ENCODE measurements at places on chromosomes 2 and 18.
A peak's percentile ranks its signal among the peaks of the same experiment; 100 is the strongest.

GRCh38 chr2:234913208-234913626, 38.6 kb upstream of the SH3BP4 start:
- no peak for DNase-seq

DNA sequence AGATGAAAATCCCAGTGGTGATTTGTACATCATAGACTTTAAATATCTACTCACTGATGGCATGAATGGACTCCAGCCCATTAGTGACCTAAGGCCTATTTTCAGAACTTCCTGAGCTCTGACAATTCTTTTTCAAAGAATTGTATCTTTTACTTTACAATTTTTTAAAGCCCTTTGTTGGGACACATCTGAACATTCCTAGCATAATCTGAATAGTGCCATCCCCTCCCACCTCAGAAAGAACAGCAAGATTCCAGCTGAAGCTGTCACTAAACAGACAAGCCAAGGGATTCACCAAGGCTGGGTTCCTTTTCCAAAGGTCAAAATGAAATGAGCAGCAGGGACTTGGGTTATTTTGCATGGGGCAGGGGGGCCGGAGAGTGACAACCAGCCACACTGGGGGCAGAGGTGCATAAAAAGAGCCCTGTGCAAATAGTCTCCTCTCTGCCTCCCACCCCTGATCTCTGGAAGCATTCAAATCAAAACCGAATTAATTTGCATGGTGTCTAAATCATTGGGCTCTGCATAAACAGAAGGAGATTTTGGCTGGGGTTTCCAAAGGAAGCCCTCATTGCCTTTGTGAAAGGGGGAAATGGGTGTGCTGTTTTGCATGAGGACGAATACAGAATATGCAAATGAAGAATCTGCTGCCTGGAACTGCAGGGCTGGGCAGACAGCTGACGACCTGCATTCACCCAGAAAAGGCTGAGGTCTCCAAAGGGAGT, 17.2 kb downstream of the EPHA4 start:
- no peak for DNase-seq

DNA sequence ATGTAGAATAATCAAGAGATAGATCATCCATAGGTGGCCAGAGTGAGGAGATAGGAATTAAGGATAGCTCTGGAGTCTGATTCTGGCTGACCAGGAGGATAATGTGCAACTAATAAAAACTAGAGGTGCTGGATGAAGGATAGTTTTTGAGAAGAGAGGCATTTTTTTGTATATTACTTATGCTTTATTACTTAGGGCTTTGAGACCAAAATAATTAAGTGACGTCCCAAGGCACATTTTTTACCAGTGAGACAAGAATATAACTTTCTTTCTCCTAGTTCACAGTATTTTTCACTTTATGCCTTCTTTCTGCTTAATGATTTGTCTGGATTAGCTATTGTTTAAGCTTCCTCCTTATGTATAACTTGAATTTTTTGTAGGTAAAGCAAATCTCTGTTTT, 756.6 kb downstream of the TSN start:
- DNase-seq: no peak

- DNase-seq: no peak
Measured at GRCh38 chr2:178484245-178485041, 4.2 kb downstream of the PLEKHA3 start.

- DNase-seq: no peak
Measured at GRCh38 chr18:67402543-67402942, 114.0 kb downstream of the DSEL start.

- DNase-seq: peak; percentile 13
Measured at GRCh38 chr2:129483366-129483765, 496.1 kb upstream of the RAB6C start.

GRCh38 chr2:20949256-20949655, 94.6 kb downstream of the APOB start:
- DNase-seq: no peak

- no peak for DNase-seq
Measured at GRCh38 chr2:191757208-191757607, 79.3 kb downstream of the NABP1 start.

GRCh38 chr2:207176247-207176646, 10.5 kb upstream of the KLF7 start:
- DNase-seq: no peak

GRCh38 chr2:210611466-210611865, 55.1 kb downstream of the CPS1 start:
- no peak for DNase-seq

DNA sequence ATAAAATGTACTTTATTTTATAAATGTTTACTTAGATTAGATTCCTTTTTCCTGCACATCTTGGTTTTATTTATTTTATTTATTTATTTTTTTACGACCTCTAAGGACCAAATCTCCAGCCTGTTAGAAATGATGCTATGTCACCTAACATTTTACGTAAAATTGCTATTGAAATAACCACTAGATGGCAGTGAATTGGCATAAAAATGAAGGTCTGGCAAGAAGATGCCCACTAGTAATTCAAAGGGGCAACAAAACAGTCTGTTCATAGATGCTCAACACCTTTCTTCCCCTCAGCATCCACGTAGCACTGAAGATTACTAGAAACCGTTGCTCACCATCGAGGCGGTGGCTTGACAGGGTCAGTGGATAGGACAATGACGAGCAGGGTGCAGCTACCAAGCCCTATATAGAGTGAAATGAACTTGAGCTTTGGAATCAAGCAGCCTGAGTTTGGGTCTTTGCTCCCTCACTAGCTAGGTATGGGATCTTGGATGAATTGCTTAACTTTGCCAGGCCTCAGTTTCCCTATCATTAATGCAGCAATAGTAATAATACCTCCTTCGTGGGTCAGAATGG, 128.7 kb upstream of the L3MBTL4 start:
- no peak for DNase-seq

GRCh38 chr2:59665021-59665420, 888.4 kb downstream of the BCL11A start:
- DNase-seq: no peak

DNA sequence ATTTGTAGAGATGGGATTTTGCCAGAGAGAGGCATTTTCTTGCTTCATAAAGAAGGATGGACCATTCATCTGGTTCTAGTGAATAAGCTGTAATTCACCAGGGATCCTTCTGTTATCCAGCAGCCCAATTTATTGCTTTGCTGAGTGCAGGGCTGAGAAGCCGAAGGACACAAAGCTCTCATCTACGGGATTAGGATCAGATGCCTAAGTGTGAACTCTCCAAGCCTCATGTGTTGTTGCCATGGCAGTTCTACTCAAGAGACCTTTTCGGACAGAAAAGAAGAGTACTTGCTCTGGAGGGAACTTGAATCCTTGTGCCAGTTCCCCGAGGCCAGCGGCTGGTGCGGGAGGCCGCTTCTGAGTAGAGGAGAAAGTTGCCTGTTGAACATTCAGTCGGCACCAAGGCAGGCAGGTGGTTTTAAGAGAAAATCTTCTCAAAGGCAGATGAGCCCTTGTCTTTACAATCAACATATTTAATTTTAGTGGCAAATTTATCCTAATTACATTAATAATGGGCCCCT, 38.4 kb upstream of the MBP start:
- DNase-seq: no peak

GRCh38 chr2:165069151-165069550, 113.8 kb upstream of the SLC38A11 start:
- DNase-seq: no peak

DNA sequence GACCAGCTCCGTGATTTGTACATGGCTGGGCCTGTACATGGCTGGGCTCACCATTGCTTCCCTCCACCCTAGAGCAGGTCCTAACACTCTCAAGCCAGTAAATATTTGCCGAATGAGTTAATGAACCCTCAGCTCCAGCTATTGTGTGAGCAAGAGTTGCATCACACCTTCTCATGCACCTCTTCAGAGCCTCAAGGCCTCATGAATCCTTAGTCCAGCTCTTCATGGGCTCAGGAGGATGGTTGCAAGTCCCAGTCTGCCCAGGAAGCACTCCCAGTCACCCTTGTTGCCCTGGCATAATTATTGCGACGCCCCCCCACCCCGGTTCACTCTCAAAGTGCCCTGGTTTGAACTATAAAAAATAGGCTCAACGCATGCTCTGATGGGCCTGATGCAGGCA, 30.1 kb upstream of the GNAL start:
- no peak for DNase-seq

DNA sequence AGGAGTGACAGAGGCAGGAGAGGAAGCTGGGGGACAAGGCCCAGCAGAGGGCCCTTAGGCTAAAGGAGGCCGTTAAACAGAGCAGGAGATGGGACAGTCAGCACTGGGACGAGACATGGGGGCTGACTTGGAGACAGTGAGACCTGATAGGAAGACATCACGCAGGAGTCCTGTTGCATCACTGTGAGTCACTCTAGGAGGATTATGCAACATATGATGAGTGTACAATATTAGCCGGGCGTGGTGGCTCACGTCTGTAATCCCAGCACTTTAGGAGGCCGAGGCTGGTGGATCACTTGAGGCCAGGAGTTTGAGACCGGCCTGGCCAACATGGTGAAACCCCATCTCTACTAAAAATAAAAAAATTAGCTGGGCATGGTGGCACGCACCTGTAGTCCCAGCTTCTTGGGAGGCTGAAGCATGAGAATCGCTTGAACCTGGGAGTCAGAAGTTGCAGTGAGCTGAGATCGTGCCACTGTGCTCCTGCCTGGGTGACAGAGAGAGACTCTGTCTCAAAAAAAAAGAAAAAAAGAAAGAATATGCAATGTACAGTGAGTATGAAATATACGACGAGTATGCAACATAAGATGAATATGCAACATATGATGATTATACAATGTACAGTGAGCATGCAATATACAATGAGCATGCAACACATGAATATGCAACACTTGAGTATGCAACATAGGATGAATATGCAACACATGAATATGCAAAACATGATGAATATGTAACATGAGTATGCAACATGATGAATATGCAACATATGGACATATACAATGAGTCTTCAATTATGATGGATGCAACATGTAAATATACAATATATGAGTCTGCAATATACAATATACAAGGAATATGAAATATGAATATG, 83.3 kb upstream of the ID2 start:
- peak; percentile 20 for DNase-seq

DNA sequence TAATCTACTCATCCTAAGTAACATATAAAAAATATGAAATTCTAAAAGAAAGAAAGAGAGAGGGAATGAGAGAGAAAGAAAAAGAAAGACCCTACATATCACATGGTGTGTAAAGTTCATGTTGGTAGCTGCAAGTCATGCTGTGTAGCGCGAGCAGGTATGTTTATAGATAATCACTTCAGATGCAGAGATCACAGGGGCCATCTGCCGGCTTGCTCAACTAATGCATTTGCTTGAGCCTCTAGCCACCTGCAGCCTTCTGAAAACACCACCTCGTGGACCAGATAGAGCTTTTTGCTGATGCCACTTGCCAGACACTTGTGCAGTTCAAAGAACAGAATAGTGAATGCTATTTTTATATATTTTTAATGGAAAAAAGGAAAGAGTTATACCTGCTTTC, 37.6 kb downstream of the CDH7 start:
- DNase-seq: no peak

DNA sequence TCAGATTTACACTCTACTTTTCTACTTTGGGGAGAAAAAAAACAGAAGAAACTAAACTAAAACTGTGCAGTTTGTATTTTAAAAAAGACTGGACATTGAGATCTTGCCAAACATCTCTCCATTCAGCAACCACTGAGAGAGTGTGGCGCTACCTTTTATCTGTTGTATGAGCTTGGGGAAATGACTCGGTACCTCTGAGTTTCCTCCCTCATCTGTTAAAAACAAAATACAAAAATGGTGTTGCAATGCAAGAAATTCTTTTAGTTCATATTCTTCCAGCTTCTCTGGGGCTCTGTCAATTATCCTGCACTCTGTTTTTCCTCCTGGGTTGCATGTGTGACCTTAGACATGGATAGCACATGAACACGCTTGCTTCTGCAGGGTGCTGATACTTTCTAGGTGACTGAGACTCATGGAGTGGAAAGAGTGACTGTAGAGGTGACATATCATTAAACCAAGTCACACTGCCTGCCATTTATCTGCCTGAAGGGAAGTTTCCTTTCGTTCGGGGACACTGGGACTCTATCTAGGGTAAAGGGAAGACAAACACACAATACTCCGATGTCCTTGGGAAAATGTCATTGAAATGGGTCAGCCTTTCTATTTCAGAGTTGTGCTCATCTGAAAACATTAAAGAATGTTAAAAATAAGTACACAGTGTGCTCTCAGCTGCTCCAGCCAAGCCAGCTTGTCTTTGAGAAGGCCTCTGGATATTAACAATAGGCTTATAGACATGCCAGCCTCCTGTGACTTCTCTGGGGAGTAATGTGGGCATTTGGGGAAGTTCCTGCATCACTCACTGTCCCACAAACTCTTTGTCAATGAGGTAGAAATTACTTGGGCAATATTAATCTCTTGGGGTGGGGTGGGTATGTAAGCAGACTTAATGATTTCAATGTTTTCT, 91.4 kb downstream of the TRIB2 start:
- no peak for DNase-seq

DNA sequence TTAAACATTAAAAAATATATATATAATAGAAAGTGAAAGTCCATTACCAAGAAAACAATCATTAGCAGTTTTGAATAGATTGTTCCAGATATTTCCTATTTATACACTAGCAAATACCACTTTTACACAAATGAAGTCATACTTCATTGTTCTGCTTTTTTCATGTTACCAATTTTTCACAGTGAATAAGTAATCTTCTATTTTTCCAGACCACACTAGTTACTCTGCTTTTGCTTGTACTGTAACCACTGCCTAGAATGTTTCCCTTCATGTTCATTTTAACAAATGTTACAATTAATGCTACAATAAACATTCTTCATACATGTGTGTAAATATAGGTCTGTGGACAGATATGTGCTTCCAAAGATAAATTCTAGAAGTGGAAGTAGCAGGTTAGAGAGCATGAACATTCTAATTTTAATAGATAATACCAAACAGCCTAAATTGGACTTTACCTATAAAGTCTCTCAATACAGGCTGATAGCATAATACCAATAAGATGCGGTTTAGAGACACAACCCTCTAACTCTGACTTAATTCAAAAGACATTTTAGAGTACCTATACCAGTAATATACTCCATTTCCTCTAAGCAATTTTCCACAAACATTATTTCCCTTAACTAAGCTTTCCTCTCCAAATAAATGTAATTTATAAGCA, 17.0 kb downstream of the ITSN2 start:
- no peak for DNase-seq

GRCh38 chr2:73919596-73920228, 7.0 kb upstream of the DGUOK start:
- DNase-seq: no peak
